ENCODE measurements at places on chromosomes 2 and 18. TPM values are rescaled to one million over a fixed set of nuclear protein-coding genes. Genes with fewer than 3 reads are reported as not detected.

ANAPC1 gene
- 18.4 TPM for total RNA-seq

PID1 gene
- 5.3 TPM for total RNA-seq

KCNE4 gene
- 1.7 TPM for total RNA-seq

DNA sequence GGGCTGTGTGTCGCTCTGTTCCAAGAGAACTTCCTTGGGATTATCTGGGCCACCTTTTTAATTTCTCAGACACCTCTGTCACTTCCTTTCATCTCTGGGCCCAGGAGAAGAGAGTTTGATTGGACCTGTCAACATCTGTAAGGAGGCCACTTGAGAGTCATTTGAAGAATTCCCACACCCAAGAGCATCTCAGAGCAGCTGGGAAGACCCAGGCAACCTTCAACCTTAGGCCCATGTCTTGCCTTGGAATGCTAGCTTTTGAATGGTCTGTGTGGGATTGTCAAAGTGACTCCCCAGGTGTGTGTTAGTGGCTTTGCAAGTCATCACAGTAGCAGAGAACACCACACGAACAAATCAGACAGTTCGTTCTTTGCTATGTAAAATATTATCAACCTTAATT is 280.3 kb downstream of the CYRIA start:
- no peaks in the 10 kb centered on the region for H3K4me1 ChIP-seq
- DNase-seq, result no peak
- H3K27me3 ChIP-seq, result no peaks in the 10 kb centered on the region
- H3K27ac ChIP-seq, result no peak overlapping the region
- H3K36me3 ChIP-seq, result no peaks in the 10 kb centered on the region

- no peaks in the 10 kb centered on the region for H3K36me3 ChIP-seq
- H3K27me3 ChIP-seq, result no peaks in the 10 kb centered on the region
- no peaks in the 10 kb centered on the region for H3K4me1 ChIP-seq
- H3K27ac ChIP-seq, result no peak overlapping the region
Measured at GRCh38 chr2:199535445-199536177, 77.9 kb upstream of the SATB2 start.

DNA sequence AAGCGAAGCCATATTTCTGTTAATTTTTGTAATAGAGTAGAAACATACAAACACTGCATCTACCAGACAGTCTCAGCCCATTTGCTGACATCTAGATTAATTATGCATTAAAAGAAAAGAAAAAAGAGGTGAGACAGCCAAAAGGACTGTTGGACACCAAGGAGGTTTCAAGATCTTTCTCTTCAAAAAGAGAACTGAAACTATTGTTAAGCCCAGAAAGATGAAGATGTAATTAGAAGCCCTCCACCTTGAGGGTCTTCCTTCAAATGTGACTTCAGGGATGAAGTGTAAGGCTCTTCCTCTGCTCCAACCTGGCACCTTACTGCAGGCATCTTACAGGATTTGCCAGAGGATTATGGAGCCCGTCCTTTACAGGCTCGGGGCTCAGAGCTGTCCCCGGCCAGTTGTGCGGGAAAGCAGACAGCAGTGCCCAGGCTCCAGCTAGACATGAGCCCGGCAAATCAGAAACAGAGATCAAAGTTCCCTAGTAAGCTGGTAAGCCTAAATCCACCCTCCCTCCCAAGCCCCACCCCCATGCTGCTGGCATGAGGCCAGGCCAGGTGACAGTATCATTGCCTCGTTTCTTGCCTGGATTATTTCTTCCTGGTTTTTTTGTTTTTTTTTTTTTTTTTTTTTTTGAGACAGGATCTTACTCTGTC is 38.9 kb downstream of the ADI1 start:
- H3K4me3 ChIP-seq, result no peak overlapping the region
- no peaks in the 10 kb centered on the region for H3K4me1 ChIP-seq
- peaks cover 30% of the 10 kb centered on the region for H3K36me3 ChIP-seq
- no peaks in the 10 kb centered on the region for H3K27me3 ChIP-seq
- no peak overlapping the region for H3K27ac ChIP-seq
- no peak for DNase-seq

DNA sequence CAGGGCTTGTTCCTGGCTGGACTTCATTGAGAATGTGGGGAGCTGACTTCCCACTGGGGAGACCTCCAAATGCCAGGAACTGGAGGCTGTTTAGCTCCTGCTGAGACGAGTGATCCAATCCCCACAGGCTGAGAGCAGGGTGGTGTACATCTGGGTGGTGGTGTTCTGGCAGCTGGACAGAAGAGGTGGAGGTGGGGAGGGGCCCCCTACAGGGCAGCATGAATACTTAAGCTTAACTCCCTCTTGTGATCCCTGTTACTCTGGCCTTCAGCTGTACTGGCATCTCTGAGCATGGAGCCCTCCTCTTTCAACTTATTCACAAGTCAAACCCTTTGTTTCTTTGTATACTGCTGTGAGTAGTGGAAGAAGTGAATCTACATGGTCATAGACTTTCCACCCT is 167.8 kb upstream of the LYPD1 start:
- no peak for DNase-seq
- H3K4me3 ChIP-seq, result no peak overlapping the region
- no peaks in the 10 kb centered on the region for H3K27me3 ChIP-seq
- H3K27ac ChIP-seq, result no peak overlapping the region
- H3K4me1 ChIP-seq, result no peaks in the 10 kb centered on the region
- H3K36me3 ChIP-seq, result no peaks in the 10 kb centered on the region

DNA sequence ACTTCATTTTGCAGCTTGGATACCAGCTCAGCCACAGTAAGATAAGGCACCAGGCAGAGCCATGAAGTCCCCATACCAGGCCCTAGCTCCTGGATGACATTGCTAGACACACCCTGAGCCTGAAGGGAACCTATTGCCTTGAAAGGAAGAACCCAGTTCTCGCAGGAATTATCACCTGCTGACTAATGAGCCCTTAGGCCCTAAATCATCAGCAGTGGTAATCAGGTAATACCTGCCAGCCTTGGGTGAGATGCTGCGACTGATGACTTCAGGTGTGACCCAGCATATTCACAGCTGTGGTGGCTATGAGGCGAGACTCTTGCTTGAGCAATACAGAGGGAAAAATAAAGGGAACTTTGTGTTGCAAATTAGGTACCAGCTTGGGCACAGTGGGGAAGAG is 24.9 kb downstream of the CLK1 start:
- no peaks in the 10 kb centered on the region for H3K27me3 ChIP-seq
- no peaks in the 10 kb centered on the region for H3K4me1 ChIP-seq
- no peak overlapping the region for H3K4me3 ChIP-seq
- H3K27ac ChIP-seq, result no peak overlapping the region

DNA sequence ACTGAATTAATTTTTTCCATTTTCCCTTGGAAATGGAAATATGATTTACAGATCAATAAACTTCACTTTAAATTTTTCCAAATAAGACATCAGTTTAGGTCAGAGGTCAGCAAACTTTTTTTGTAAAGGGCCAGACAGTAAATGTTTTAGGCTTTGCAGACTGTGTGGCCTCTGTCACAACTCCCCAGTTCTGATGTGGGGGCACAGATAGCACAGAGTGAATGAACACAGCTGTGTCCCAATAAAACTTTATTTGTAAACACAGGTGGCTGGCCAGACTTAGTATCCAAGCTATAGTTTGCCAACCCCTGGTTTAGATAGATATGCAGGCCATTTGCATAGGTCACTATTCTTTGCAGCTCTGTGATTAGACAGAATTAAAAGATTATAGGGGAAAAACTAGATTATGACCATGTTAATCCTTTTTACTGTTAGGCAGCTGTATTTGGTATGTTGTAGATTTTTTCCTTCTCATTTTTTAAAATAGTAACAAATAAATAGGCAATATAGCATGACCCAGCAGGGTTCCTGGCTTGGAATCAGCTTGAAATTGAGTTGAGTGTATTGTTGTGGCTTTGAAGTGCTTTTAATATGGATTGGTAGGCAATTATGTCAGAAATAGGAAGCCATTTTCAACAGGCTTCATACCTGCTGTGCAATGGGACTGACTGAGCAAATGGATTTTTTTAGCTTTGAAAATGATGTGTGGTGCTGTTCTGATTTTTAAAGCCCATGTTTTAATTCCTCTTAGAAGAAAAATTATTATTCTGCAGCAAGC is 59.7 kb downstream of the WDSUB1 start:
- no peaks in the 10 kb centered on the region for H3K27me3 ChIP-seq
- H3K4me3 ChIP-seq, result no peak overlapping the region
- H3K27ac ChIP-seq, result no peak overlapping the region
- DNase-seq, result no peak

DNA sequence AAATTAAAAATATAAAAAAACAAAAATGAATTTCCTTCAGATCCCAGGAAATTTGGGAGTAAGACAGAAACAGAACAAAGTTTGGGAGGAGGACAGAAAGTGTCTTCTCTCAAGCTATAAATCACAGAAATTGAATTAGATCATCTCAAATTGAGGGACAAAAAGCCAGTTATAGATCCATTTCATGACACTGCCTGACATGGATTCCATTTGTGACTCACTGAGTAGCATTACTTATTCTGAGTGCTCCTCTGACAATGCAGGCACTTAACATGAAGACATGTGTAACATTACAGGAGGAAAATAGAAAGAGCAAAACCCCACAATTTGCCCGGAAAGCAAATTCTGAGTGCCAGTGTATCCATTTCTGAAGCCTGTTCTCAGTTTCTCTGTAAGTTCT is 63.9 kb upstream of the CREB1 start:
- H3K4me3 ChIP-seq, result no peak overlapping the region
- H3K27ac ChIP-seq, result no peak overlapping the region
- H3K36me3 ChIP-seq, result no peaks in the 10 kb centered on the region
- no peaks in the 10 kb centered on the region for H3K4me1 ChIP-seq
- no peak for DNase-seq
- H3K27me3 ChIP-seq, result no peaks in the 10 kb centered on the region

DNA sequence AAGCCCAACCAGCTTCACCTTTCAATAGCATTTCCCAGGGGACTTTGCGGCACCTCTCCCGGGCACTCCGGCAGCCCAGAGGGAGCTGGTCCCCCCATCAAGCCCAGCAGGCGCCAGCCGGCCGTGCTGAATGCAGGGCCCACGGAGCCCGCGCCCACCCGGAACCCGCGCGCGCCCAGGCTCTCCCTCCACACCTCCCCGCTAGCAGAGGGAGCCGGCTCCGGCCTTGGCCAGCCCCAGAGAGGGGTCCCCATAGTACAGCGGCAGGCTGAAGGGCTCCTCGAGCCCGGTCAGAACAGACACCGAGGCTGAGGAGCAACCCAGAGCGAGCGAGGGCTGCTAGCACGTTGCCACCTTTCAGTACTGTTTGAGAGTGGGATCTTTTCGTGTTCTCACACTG is 300.8 kb downstream of the DSEL start:
- no peaks in the 10 kb centered on the region for H3K36me3 ChIP-seq
- H3K27ac ChIP-seq, result no peak overlapping the region

DNA sequence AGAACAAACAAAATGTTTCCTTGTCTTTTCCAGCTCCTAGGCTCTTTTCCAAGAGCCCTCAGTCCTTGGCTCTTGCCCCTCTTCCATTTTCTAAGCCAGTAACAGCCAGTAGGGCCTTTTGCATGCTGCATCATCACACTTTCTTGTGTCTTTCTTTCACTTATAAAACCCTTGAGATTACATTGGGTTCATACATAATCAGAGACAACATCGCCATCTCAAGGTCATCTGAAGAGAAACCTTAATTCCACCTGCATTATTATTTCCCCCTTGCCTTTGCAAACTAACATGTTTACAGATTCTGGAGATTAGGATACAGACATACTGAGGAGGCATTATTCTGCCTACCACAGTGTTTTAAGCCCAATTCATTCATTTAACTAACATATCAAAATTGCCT is 697.3 kb downstream of the TRIB2 start:
- H3K4me3 ChIP-seq, result no peak overlapping the region
- no peaks in the 10 kb centered on the region for H3K36me3 ChIP-seq
- DNase-seq, result no peak
- no peaks in the 10 kb centered on the region for H3K27me3 ChIP-seq
- no peaks in the 10 kb centered on the region for H3K4me1 ChIP-seq
- H3K27ac ChIP-seq, result no peak overlapping the region

DNA sequence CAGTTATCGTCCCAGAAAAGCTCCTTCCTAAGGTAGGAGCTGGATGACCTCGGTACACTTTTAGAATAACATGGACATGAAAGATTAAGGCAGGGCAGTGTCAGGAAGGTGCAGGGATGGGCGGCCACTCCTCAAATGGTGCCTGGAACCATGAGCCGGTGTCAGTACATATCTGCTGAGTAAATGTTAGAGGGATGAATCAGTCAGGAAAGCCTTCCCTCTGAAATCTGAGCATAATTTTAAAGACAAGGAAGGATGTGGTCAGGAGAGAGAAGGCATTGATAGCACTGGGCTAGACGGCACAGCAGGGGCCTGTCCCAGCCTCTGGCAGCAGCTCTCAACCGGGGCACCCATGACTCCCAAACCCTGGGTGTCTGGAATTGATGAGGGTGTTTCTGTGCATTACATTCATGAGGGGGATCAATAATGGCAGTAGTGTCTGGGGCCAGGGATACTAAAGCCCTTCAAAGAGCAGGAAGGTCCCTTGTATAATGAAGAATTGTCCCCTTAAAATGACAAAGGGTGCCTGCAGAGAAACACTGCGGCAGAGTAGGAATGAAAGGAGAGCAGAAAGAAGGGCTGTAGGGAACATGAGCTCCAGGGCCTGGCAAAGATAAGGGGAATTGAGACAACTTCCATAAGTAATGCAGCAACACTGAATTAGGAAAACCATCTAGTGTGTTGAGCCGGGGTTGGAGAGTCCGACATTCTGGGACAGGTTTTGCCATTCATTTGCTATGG is 162.3 kb upstream of the REV1 start:
- no peak for DNase-seq
- H3K27ac ChIP-seq, result no peak overlapping the region
- H3K27me3 ChIP-seq, result no peaks in the 10 kb centered on the region

DNA sequence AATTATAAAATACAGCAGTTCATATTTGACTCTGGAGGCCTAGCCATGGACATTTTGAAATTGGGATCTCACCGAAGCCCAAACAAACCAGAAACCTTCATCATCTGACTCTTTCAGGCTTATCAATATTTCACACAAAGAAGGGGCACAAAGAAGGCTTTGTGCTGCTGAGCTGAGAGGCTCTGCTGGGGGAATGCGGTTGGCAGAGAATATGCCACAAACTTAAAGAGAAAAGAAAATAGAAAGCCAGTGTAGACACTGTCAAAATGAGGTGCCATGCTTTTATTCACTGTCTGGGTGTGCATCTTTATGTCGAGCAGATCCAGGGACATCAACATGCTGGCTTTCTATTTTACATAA is 162.6 kb downstream of the QPCT start:
- no peaks in the 10 kb centered on the region for H3K36me3 ChIP-seq
- H3K4me3 ChIP-seq, result no peak overlapping the region
- H3K27ac ChIP-seq, result no peak overlapping the region
- H3K27me3 ChIP-seq, result no peaks in the 10 kb centered on the region
- H3K4me1 ChIP-seq, result no peaks in the 10 kb centered on the region
- DNase-seq, result no peak

- no peaks in the 10 kb centered on the region for H3K4me1 ChIP-seq
- DNase-seq, result no peak
- H3K36me3 ChIP-seq, result no peaks in the 10 kb centered on the region
- H3K27me3 ChIP-seq, result no peaks in the 10 kb centered on the region
- H3K27ac ChIP-seq, result no peak overlapping the region
- no peak overlapping the region for H3K4me3 ChIP-seq
Measured at GRCh38 chr2:122831649-122832048, 1076.2 kb downstream of the TSN start.

- H3K4me1 ChIP-seq, result peaks cover 6% of the 10 kb centered on the region
- H3K27me3 ChIP-seq, result no peaks in the 10 kb centered on the region
- no peaks in the 10 kb centered on the region for H3K36me3 ChIP-seq
- H3K4me3 ChIP-seq, result no peak overlapping the region
Measured at GRCh38 chr18:10261344-10262276, 192.8 kb upstream of the APCDD1 start.

GRCh38 chr2:135663148-135663700 is 78.4 kb upstream of the UBXN4 start:
- no peak overlapping the region for H3K4me3 ChIP-seq
- H3K27me3 ChIP-seq, result no peaks in the 10 kb centered on the region
- DNase-seq, result no peak
- no peaks in the 10 kb centered on the region for H3K36me3 ChIP-seq

All from pancreas (tissue), 10 donors.